ENCODE measurements at places on chromosomes 5 and 9. TPM values are rescaled to one million over a fixed set of nuclear protein-coding genes. Genes with fewer than 3 reads are reported as not detected.
A peak's percentile ranks its signal among the peaks of the same experiment; 100 is the strongest.

- DNase-seq, result no peak
Observed at GRCh38 chr5:21701317-21701716, 1151.8 kb downstream of the CDH12 start.

GRCh38 chr9:126316085-126316655 lies 10.5 kb upstream of the MVB12B start:
- no peak for DNase-seq

DNA sequence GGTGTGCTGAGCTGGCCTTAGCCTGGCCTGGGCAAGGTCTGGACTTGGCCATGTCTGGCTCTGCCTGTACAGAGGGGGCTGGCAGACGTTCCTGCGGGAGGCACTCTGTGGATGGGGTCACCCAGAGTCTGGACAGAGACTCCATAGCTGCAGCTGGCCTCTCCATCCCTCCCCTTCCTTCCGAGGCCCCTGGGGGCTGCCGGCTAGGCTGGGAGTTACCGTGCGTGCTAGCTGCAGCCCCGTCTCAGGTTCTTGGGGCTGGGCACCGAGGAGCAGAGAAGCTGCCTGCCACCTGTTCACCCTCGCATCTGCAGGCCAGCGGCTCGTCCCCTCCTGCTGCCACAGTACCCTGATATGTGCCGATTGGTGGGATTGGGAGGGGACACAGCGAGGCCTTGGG lies 63.4 kb downstream of the RXRA start:
- DNase-seq, result no peak

GRCh38 chr9:35690614-35691333 lies 1.0 kb upstream of the TPM2 start:
- no peak for DNase-seq

DNA sequence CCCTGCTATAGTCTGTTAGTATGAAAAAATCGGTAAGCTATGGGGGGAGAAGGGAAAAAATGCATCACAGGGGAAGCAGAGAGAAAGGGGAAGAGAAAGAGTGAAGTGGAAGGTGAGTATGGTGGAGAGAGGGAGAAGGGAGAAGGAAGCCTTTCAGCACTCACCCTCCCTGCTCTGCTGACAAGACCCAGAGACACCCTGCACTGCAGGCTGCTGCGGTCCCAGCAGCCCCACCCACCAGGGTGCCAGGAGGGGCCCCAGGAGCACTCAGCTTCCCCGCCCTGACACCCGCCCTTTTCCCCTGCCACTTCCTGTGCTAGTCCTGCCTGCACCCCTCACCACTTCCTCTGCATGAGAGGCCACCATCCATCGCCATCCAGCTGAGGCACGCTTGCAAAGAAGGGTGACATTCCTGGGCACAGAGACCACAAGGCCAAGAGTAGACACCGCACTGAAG lies 12.7 kb downstream of the STK10 start:
- no peak for DNase-seq

- no peak for DNase-seq
Observed at GRCh38 chr9:107638521-107639310, 149.1 kb upstream of the KLF4 start.

DNA sequence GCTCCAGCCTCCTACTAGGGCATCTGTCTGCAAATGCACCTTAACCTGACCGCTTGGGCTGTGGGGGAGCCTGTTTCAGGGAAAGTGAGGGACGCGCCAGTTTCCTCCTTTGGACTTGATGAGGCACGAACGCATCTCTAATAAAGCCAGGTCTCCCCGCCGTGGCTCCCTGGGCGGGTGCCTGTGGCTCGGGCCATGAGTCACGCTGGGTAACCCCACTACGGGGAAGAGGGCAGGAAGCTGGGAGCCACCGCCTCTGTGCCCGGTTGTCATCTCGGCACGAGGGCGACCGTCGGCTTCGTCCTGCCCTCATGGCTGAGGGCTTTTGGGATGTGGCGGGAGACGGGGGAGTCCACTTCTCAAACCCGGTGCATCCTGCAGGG lies 12.1 kb downstream of the NOTCH1 start:
- DNase-seq, result no peak

GRCh38 chr5:135227064-135228022 lies 171.7 kb downstream of the MACROH2A1 start:
- DNase-seq, result no peak

DNA sequence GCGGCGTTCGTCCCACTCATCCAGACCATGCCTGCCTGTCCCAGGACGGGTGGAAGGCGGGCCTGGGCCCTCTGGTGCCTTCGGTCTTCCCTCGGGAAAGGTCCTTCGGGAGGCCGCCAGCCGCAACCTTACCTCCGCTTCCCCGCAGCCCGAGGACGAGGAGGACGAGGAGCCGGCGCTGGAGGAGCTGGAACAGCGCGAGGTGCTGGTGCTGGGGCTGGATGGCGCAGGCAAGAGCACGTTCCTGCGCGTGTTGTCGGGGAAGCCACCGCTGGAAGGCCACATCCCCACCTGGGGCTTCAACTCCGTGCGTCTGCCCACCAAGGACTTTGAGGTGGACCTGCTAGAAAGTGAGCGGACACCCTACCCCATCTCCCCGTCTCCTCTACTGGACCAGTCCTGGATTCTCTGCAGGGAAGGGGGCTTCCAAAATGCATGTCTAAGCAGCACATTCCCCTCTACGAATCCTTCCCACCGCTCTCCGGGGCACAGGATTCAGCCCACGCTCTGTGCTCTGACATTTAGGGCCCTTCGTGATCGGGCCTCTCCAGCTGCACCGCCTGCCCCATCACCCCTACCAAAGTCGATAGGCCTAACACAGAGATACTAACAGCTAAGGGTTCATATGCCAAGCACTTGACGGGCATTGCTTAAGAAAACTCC lies 1.1 kb downstream of the ARL10 start:
- peak; percentile 8 for DNase-seq

- peak; percentile 88 for DNase-seq
Observed at GRCh38 chr9:91896513-91897121, 53.4 kb downstream of the ROR2 start.

GRCh38 chr9:131302244-131303075 lies 12.9 kb downstream of the PLPP7 start:
- DNase-seq, result no peak

GRCh38 chr9:2023532-2023931 lies 8.4 kb downstream of the SMARCA2 start:
- no peak for DNase-seq

- DNase-seq, result no peak
Observed at GRCh38 chr5:68086857-68087256, 128.7 kb upstream of the PIK3R1 start.

DNA sequence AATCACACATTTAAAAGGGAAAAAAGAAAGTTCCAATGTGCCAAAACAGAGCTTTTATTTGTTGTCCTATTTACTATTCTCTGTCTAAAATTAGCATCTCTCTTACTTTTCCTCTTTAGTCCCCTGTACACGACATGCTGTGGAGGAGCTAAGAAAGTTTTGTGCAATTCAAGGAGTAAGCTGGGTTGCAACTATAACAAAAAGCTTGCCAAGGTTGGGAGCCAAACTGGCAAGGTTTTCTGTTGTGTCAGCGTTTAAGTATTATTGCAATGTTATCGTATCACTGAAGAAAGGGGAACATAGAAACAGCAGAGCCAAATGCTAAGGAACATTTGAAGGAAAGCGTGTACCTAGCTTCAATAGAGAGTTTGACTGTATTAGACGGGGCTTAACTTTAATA lies 680.8 kb downstream of the CETN3 start:
- DNase-seq, result no peak

The KIAA1958 gene
- polyA plus RNA-seq, result 17.3 TPM

The FCN1 gene
- polyA plus RNA-seq, result 3.6 TPM

All from renal pelvis (tissue), 12 donors.